Activated CD8-positive, alpha-beta memory T cell treated with anti-CD3 and anti-CD28 coated beads for 48 hours (primary cell): ENCODE measurements at places on chromosomes 5 and 9.

GRCh38 chr9:93612796-93613154, 36.4 kb downstream of the PHF2 start:
- no peak for DNase-seq

GRCh38 chr5:134889335-134889734, 15.2 kb downstream of the TXNDC15 start:
- DNase-seq = no peak

DNA sequence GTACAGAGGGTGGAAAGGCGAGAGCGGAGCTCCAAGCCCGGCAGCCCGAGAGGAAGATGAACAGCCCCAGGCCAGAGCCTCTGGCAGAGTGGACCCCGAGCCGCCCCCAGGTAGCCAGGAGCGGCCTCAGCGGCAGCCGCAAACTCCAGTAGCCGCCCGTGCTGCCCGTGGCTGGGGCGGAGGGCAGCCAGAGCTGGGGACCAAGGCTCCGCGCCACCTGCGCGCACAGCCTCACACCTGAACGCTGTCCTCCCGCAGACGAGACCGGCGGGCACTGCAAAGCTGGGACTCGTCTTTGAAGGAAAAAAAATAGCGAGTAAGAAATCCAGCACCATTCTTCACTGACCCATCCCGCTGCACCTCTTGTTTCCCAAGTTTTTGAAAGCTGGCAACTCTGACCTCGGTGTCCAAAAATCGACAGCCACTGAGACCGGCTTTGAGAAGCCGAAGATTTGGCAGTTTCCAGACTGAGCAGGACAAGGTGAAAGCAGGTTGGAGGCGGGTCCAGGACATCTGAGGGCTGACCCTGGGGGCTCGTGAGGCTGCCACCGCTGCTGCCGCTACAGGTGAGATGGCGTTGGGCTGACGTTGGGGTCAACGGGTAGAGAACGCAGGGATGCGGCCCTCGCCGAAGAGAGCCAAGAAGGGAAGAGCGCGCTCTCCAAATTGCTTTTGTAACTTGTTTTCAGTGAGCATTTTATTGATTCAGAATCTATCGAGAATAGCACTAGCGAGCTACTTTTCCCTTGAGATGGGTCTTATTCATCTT, at the start of gene PTGER4:
Gene PTGER4 (plus strand): TSS at position 3 of the 769 bp plus-strand sequence. CDS start 1,079 bp downstream, outside the sequence.
- DNase-seq = no peak

DNA sequence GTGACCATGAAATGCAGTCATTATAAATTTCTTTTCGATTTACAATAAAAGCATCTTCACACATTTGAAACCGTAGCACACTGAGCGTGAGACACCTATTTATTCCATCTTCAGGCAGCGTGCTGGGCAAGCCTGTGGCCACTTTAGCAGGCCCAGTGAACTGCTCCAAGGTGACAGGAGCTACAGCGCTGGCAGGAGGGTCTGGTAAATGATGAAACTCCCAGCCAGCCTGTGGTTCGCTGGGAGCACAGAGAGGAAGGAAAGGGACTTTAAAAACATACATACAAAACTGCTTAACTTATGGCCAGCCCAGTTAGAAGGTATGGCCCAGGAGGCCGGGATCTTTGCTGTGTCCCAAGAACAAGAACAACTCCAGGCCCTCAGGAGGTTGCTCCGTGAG, 5.1 kb downstream of the RAPGEF1 start:
- DNase-seq = no peak

DNA sequence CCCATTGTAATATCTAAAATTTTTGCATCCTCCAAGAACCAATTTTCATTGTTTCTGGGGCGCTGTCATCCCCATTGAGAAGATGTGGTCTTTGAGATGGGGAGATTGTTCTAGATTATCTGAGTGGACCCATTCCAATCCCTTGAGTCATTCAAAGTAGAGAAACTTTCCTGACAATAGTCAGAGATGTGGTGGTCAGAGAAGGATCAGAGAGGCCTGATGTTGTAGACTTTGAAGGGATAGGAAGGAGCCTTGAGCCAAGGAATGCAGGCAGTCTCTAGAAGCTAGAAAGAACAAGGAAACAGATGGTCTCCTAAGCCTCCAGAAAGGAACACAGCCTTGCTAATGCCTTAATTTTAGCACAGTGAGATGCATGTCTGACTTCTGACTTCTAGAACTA, 80.4 kb downstream of the TEK start:
- no peak for DNase-seq

- DNase-seq = no peak
Observed at GRCh38 chr5:6755519-6755918, 42.3 kb downstream of the TENT4A start.

GRCh38 chr9:75086541-75087288, 1.2 kb downstream of the NMRK1 start:
- DNase-seq = no peak
